GM18507 (cell line): ENCODE measurements at places on chromosomes 4 and X.

DNA sequence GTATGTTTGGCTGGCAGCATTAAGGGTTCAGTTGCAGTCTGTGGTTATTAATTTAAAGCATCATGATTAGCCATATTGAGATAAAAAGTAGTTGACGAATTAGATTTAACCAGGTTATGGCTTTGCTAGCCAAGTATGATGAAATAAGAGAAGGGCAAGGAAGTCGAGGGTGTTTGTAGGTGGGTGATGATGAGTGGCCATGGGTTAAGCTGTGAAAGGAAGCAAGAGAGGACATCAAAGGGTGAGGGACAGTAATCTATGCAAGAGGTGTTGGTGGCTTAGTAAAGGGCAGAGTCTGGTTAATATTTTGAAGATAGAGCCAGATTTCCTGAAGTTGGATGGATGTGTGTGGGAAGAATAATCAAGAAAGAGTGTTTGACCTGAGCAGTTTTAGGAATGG lies 44.5 kb downstream of the STIM2 start:
- no peak for DNase-seq

GRCh38 chr4:3480528-3481112 lies 17.5 kb downstream of the DOK7 start:
- peak; percentile 51 for DNase-seq

GRCh38 chr4:66376396-66376795 lies 706.1 kb upstream of the EPHA5 start:
- DNase-seq: no peak

DNA sequence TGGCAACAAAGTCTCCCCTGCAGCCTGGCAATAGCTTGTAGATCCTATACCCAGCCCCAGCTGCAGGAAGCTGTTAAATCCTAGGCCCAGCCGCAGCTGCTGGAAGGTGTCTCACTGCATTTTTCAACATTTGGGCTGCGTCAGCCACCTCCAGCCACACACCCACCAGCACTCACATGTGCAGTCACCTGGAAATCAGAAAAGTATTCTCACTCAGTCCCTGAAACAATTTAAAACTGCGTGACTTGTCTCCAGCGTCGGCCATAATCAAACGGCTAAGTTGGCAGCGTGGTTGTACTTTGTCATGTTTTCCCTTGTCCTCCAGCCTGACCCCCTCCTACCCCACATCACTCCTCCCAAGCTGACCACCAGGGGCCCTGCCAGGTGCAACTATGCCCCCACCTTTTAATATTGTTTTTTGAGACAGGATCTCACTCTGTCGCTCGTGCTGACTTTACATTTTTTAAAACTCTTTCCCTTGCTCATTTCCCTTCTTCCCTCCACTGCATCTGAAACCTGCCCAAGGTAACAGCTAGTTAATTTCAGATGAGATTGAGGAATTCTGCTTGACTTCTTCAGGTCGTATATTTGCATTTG lies 97.2 kb upstream of the FRG1 start:
- no peak for DNase-seq

- DNase-seq: no peak
Observed at GRCh38 chr4:96736352-96736889, 896.5 kb downstream of the PDHA2 start.

DNA sequence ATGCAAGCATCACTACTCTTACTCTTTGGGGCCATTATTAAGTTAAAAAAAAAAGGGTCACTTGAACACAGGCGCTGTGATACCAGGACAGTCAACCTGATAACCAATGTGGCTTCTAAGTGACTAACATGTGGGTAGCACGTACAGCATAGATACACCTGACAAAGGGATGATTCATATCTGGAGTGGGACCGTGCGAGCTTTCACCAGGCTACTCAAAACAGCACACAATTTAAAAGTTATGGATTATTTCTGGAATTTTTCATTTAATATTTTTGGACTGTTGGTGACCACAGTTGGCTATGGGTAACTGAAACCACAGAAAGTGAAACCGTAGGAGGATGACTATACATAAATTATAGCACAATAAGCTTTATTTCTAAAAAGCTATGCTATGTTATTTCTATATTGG lies 113.8 kb upstream of the STIM2 start:
- no peak for DNase-seq

DNA sequence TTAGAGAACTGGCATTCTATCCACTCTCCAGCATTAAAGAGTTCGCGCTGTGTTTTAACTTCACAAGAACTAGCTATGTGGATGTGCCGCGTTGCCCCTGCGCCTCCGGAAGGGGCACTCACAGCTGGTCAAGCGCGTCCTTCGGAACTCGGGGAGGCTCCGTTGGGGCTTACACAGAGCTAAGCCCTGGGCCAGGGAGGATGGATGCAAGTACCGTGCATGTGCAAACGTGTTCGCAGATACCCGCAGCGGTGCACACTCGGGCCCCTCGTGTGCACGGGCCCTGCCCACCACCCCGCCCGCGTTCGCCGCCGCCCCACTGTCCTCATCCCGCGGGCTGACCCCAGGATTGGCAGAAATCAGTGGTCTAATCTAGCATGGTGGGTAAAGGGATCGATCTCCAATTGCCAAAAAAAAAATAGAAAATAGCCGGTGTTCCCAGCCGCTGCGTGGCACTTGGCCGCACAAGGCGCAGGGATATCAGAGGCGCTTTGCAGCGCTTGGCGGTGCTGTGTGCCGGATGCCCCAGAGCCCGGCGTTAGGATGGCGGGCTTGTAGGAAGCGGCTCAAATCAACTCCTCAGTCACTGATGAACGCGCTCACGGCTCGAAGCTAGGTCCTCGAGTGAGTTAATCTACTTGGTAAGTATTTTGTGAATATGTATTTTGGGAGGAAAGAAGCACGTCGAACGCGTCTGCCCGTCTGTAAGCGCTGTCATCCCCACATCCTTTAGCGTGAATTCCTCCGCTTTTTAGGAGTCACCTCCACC lies 989 bp upstream of the PCDH10 start:
- no peak for DNase-seq

- peak; percentile 7 for DNase-seq
Observed at GRCh38 chrX:15815779-15816437, 25.6 kb downstream of the ZRSR2 start.
